C1 segment of cervical spinal cord (tissue), 14 donors: ENCODE measurements at places on chromosomes 16 and 17.

GRCh38 chr16:31477220-31478216, 5.4 kb upstream of the SLC5A2 start:
- DNase-seq, result no peak

DNA sequence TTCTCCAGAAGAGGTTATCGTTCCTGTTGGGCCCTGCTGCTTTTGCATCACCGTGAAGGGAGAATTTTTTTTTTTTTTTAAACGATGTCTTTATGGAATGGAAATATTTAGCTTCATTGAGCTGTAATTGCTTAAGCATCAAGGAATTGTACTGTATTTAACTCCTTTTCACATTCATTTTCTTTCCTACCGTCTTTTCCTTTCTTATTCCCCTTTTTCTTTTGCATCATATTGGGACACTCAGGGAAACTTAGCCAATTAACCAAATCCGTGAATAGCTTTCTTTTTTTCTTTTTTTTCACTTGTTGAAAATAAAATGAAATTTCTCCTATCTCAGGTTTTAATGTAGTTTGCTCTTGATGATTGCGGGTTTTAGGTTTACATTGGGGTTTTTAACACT, 1.5 kb downstream of the TNRC6A start:
- DNase-seq, result no peak

DNA sequence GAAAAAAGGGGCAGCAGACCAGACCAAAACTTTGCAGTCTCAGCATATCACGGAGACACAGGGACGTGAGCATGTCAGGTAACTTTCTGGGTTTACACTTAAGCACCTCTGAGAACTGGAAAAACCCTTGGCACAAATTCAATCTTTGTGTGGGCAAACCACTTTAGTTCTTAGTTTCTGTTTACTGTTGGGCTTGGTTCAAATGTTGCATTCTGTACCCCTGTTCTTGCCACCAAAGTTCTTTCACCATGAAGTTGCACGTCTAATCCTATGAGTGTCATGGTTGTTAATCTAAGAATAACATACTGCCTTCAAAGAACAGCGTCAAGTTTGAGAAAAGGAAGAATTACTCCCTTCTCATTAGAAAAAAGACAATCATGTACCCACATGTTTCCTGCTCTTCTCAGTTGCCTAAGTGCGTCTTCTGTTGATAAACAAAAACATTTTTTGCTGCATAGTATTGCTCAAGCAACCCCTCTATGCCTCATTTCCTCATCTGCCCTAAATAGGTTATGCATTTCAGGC, 11.6 kb downstream of the KRT33A start:
- DNase-seq, result no peak

- peak; percentile 17 for DNase-seq
These were observed at the start of gene SPATA32 for GRCh38 chr17:45261577-45262515. TSS of gene SPATA32 (minus strand) at chr17:45262094. CDS start at chr17:45262016, 78 bp downstream.

- DNase-seq, result no peak
These were observed 164.7 kb downstream of the MSI2 start for GRCh38 chr17:57420734-57421717.

DNA sequence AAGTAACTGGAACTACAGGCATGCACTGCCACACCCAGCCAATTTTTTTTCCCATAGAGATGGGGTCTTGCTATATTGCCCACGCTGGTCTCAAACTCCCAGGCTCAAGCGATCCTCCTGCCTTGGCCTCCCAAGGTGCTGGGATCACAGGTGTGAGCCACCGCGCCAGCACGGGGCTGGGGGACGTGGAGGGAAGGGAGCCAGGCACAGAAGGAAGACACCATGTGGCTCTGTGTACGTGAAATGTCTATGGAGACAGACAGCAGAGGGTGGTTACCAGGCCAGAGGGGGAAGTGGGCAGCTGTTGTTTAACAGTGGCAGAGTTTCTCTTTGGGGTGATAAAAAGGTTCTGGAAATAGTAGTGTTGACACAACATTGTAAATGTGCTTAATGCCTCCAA, 4.6 kb upstream of the PIEZO1 start:
- no peak for DNase-seq

GRCh38 chr17:34530918-34531317, 48.5 kb upstream of the TMEM132E start:
- DNase-seq, result no peak

- DNase-seq, result no peak
These were observed 196.9 kb downstream of the SPECC1 start for GRCh38 chr17:20206068-20206467.
